ENCODE measurements at places on chromosomes 7 and 10.

- no peak for DNase-seq
Measured at GRCh38 chr7:15684871-15685270, 1.6 kb downstream of the MEOX2 start.

DNA sequence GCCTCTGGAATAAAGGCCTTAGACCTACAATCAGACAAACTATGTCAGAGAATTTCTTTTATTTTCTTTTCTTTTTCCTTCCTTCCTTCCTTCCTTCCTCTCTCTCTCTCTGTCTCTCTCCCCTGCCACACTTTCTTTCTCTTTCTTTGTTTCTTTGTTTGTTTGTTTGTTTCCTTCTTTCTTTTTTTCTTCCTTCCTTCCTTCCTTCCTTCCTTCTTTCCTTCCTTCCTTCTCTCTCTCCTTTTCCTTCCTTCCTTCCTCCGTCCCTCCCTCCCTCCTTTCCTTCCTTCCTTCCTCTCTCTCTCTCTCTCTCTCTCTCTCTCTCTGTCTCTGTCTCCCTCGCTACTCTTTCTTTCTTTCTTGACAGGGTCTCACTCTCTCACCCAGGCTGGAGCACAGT, 242.6 kb downstream of the GATA3 start:
- no peak for DNase-seq

- no peak for DNase-seq
Measured at GRCh38 chr10:114491933-114492332, 87.6 kb upstream of the AFAP1L2 start.

GRCh38 chr7:24713039-24713793, 44.0 kb downstream of the GSDME start:
- DNase-seq: no peak

- no peak for DNase-seq
Measured at GRCh38 chr7:150330211-150330885, 7.0 kb upstream of the ACTR3C start.

- DNase-seq: no peak
Measured at GRCh38 chr7:155277385-155277994, 20.2 kb upstream of the INSIG1 start.

DNA sequence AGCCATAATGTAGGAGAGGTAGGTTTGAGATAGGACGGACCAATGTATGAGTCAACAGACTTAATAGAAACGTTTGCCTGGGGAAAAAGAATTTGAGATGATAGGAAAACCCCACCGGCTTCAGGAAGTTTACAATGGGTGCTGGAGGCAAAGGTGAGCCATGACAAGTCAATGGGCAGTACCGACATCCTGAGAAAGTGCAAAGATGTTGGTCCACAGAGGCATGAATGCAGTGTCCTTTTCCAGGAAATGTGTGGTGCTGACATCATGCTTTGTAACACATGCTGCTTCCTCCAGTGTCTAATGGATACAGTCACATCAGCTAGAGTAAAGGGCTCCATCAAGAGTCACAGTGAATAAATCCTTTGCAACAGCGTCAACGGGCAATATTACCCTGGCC, 533.6 kb downstream of the INHBA start:
- no peak for DNase-seq

GRCh38 chr10:43027331-43027955, 49.4 kb upstream of the RET start:
- DNase-seq: no peak

DNA sequence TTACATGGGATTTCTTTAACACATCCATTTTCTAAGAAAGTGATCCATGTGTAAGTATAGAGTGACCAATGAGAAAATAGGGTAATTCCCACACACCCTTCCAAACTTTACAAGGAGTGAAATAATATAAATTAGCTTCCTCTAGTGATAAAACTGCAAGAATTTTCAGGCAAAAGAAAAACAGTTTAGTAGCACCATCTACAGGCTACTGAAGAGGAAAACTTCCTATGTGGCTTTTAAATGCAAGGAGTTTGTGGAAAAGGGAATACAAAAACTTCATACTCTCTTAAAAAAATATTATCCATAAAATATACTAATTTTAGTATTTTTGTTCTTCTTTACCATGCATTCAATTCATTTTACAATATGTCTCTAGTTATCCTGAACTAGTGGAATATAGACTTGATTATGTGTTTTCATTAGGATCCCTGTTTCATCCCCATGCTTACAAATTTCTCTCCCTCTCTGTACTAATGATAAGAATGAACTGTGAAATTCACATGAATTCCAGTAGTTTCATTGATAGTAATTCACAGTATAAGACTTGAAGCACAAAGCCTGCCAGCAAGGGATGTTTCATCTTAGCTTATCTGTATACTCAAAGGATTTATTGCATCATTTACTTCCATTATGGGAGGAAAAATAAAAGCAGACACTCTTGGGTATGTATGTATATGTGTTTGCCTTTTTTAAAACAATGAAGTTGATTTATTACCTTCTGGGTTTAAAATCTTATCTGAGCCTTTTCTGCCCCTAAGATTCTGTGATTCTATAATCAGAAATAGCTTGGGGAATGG, 442.9 kb downstream of the AUTS2 start:
- DNase-seq: no peak

GRCh38 chr10:31590023-31590800, 271.2 kb downstream of the ZEB1 start:
- DNase-seq: no peak

- no peak for DNase-seq
Measured at GRCh38 chr7:115110523-115110922, 188.6 kb downstream of the MDFIC start.

GRCh38 chr10:36148207-36148606, 506.1 kb upstream of the FZD8 start:
- DNase-seq: no peak

DNA sequence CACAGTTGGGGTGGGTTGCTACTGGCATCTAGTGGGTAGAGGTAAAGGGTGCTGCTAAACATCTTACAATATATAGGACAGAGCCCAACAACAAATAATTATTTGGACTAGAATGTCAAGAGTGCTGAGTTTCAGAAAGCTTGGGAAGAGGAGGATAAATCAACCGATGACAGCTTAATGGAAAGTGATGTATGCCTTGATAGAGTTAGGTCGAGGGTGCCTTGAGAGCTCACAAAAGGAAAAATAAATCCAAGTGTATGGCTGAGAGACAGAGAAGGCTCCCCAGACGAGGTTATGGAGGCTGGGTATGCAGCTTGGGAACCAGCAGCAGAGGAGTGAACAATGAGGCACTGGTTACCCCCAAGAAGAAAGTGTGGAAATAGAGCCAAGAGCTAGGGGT, 211.1 kb downstream of the HDAC9 start:
- no peak for DNase-seq

DNA sequence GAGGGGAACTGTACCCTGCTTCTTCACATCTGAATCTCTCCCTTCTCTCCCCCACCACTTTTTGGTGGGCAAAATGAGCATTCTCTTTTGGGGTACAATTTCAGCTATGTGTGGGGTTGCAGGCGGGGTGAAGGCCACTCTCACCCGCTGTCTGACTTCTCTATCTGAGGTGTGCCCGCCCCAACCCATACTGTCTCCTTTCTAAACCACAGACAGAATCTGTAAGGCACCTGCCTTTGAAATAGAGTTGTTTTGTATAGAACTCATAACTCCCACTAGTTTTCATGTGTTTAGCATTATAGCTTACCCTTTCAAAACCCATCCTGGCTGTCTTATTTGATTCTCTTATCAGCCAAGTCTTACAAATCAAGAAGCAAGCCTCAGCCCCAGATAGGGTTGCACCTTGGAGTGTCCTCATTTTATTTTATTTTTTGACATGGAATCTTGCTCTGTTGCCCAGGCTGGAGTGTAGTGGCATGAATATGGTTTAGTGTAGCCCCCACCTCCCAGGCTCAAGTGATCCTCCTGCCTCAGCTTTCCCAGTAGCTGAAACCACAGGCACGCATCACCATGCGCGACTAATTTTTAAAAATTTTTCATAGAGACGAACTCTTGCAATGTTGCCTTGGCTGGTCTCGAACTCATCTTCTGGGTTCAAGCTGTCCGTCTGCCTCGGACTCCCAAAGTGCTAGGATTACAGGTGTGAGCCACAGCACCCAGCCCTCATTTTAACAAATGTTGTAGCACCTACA, 11.9 kb downstream of the TSPAN14 start:
- DNase-seq: peak; percentile 62

DNA sequence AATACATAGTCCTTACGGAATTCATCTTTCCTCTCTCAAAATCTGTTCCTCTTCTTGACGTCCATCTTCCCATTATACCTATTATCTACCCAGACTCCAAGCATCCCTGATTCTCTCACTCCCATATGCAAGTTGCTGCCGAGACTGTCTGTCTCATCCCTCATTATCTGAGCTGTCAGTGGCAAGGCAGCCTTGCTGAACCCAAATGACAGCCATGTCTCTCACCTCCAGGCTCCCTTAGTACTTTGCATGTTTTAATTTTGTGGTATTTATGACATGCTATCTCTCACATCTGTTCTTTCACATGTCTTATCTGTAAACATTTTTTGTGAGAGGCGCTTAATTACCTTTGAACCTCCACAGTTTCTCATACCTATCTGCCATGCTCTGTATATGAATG, 54.4 kb upstream of the IFRD1 start:
- no peak for DNase-seq

DNA sequence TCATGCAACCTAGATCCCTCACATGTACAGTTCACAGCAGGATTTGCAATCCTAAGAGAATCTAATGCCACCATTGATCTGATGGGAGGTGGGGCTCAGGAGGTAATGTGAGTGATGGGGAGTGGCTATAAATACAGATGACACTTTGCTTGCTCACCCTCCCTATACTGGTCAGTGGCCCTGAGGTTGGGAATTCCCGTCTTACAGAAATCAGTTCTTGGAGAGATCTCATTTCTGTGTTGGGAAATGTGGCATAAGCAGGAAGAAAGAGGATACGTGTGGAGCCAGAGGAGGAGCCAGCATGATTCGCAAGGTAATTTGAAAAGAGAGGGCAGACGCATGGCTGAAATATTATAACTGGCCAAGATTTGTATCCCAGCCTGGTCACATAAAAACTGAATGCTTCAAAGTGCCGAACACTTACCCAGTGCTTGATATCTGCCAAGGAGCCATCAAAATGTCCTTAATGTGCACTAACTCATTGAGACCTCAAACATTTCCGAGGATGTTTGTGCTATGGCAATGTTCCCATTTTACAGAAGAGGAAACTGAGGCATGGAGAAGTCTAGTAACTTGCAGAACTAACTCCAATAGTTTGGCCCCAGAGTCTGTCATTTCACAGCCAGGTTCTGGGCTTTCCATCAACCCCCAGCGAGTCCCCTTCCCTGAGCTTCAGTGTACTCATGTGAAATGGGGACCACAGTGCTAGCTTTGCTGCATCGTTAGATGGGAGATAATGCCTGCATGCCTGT, 5.5 kb upstream of the IKZF1 start:
- DNase-seq: no peak

GRCh38 chr7:132568962-132569361, 7.3 kb downstream of the PLXNA4 start:
- DNase-seq: no peak

DNA sequence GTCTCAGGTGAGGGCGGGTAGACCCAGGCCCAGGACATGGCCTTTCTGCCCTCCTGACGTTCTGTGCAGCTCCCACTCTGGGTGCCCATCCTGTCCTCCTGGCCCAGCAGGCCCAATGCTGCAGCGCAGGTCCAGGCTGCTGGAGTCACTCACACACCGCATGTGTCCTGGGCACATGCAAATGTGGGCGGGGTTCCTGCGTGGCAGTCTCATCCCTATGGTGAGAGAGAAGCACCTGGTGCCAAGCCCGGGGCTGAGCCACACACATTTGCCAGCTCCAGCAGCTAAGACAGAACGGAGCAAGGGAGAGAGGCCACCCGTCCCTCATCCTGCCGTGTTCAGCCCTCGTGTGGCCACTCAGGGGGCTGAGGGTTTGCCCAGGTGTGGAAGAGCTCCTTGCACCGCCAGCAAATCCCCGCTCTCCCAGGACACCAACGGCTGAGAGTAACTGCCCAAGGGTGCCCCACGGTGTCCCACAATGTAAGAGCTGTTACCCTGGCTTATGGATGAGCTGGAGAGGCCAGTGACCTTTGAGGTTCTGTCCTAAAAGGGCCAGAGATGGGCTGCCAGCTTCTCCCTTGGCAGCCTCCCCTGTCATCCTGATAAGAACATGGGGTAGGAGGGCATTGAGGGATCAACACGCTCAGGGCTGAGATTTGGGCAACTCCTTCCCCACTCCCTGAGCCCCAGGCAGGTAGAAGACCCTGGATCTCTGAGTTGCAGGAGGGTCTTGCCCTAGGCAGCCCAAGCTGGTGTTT, 4.4 kb downstream of the FUOM start:
- DNase-seq: no peak

DNA sequence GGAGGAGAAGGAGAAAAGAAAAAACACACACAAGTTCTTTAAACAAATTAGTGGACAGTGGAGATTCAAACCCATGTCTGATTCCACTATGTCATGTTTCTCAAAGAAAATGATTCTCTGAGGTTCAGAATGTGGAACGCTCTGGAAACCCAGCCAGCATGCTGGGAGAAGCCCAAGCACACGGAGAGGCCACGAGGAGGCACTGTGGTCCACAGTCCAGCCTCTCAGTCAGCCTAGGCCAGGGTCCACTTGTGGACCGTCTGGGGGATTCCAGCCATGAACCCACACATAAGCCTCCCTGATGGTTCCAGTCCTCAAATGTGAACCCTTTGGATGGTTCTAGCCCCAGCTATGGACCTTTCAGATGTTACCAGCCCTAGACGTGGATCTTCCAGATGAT, 73.4 kb downstream of the CAV1 start:
- no peak for DNase-seq

- DNase-seq: no peak
Measured at GRCh38 chr7:88268858-88269257, 37.8 kb downstream of the STEAP4 start.

- no peak for DNase-seq
Measured at GRCh38 chr10:51082857-51083256, 8.6 kb downstream of the PRKG1 start.

GRCh38 chr10:11794566-11794965, 28.6 kb upstream of the PROSER2 start:
- no peak for DNase-seq

DNA sequence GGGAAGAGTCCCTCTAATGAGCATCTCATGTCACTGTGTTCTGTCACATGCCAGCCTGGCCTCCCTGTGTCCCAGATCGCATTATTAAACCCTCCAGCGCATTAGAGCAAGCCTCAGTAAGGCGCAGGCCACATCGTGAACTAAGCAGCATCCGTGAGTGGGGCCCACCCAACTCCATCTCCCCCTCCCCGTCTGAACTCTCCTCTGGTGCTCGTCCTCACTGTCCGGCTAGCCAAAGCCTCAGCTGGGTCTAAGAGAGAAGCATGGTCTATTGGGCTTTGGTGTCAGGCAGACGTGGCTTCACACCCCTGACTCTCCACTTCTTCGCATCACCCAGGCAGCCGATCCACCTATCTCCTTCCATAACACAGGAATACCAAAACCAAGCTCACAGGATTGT, 164.7 kb upstream of the LANCL2 start:
- DNase-seq: no peak

Measured in activated T-cell treated with anti-CD3 and anti-CD28 coated beads, Interleukin-2, amount 50 U/mL, for 1 hour (primary cell).